CD8-positive, alpha-beta T cell (primary cell): ENCODE measurements at places on chromosomes 1 and 21. TPM values are rescaled to one million over a fixed set of nuclear protein-coding genes. Genes with fewer than 3 reads are reported as not detected.

The THEM5 gene
- total RNA-seq: not detected

The GPR161 gene
- not detected for total RNA-seq

The EIF4G3 gene
- total RNA-seq: 19.8 TPM

The VHLL gene
- total RNA-seq: not detected

The SH2D5 gene
- total RNA-seq: not detected

The FMO1 gene
- total RNA-seq: not detected

The TSPEAR gene
- total RNA-seq: not detected

The HFM1 gene
- total RNA-seq: not detected

The NEGR1 gene
- total RNA-seq: not detected

The RGS1 gene
- 366 TPM for total RNA-seq

The C8B gene
- total RNA-seq: not detected

The FCRL5 gene
- total RNA-seq: 0.64 TPM

The LCE3D gene
- not detected for total RNA-seq

The PTGFR gene
- total RNA-seq: not detected

The SPATA1 gene
- 0.94 TPM for total RNA-seq

The RGSL1 gene
- not detected for total RNA-seq

The C4BPB gene
- total RNA-seq: 1.8 TPM

The E2F2 gene
- 0.19 TPM for total RNA-seq

The OR2L8 gene
- total RNA-seq: 0.36 TPM

The DNALI1 gene
- total RNA-seq: not detected

The FAM78B gene
- not detected for total RNA-seq

The GABPB2 gene
- 20.0 TPM for total RNA-seq

The TSACC gene
- 0.46 TPM for total RNA-seq

The OLIG2 gene
- total RNA-seq: not detected

The FCER1A gene
- total RNA-seq: not detected

The SHISAL2A gene
- total RNA-seq: 21.3 TPM

The FAM163A gene
- not detected for total RNA-seq

The RNU1-4 gene
- total RNA-seq: 3,774 TPM

The TNFRSF1B gene
- 100 TPM for total RNA-seq

The LRRC7 gene
- total RNA-seq: 2.3 TPM

The BMP8A gene
- total RNA-seq: 0.27 TPM

The ANKRD45 gene
- not detected for total RNA-seq

The LAMC2 gene
- total RNA-seq: not detected

The LCE2C gene
- total RNA-seq: not detected

The LMOD1 gene
- not detected for total RNA-seq

The MATN1 gene
- 7.4 TPM for total RNA-seq

The S100A3 gene
- not detected for total RNA-seq

The SLAMF9 gene
- not detected for total RNA-seq

The ITLN2 gene
- total RNA-seq: not detected

The HSPB7 gene
- not detected for total RNA-seq

The BATF3 gene
- total RNA-seq: not detected

The HHIPL2 gene
- total RNA-seq: 0.24 TPM

The PIK3R3 gene
- 0.94 TPM for total RNA-seq

The CELA3A gene
- total RNA-seq: not detected

The MROH9 gene
- not detected for total RNA-seq

The VCAM1 gene
- 1.3 TPM for total RNA-seq

The ADAM15 gene
- total RNA-seq: 11.8 TPM

The FAAP20 gene
- total RNA-seq: 61.1 TPM

The PTGFRN gene
- total RNA-seq: 0.08 TPM

The EXTL1 gene
- 0.08 TPM for total RNA-seq

The GPR37L1 gene
- not detected for total RNA-seq

The HENMT1 gene
- total RNA-seq: 8.3 TPM

The GNAT2 gene
- not detected for total RNA-seq

The ZNF678 gene
- total RNA-seq: 3.2 TPM

The NTNG1 gene
- total RNA-seq: not detected
